ENCODE measurements at places on chromosomes 3 and 15.

DNA sequence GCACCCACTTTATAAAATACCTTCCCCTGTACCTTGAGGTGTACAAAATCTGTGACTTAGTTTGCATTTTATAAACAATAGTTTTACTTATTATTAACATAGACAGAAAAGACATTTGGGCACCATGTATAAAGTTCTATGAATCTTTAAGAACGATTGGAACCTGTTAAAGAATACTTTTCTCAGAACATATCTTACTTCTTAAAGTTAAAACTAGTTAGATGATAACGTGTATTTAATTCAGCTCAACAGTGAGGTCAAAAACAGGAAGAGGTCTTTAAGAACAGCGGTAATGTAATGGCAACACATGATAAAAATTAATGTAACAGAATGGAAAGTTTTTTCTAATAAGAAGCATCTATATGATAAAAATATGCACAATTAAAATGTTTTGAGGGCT is 25.0 kb downstream of the CPOX start:
- no peak for DNase-seq

DNA sequence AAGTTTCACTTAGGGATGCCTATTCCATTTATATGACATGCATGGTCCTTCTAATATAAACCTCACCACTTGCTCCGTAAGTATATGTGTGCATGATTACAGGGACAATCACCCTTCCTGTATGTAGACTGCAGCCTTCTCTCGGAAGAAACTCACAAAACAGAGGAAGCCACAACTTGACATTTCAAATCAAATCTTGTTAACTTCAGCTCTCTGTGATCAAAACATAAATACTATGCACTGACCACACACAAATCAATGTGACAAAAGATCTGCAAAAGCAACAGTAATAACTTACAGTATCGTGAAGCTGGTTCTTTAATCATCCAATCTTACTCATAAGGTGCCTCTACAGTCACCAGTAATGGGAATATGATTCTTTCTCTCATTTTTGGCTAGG is 50.2 kb downstream of the FHIT start:
- DNase-seq, result no peak

- no peak for DNase-seq
These were observed 84.6 kb downstream of the MAGI1 start for GRCh38 chr3:65953881-65954733.

DNA sequence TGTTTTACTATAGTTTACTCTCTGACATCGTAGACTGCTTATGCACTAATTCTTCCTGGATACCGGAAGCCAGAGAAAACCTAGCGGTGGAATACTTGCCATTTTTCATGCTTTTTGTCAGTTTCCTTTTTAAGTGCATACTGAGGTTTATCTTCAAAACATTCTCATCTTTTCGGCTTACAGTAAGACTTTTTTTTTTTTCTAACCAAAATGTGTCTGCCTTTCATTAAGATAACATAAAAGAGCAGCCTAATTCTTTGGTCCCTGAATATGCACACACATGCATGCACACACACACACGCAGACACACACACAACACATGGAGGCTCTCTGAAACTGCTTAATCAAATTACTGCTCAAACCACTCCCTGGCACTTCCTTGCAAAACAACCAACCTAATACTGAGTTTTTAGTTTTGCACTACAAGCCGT is 1.3 kb downstream of the ZNF445 start:
- peak; percentile 33 for DNase-seq

- DNase-seq, result no peak
These were observed 5.7 kb downstream of the KLHL40 start for GRCh38 chr3:42690766-42691680.

- no peak for DNase-seq
These were observed 28.4 kb upstream of the ST3GAL6 start for GRCh38 chr3:98734735-98735134.

GRCh38 chr3:78455166-78455565 is 1312.6 kb downstream of the ROBO1 start:
- DNase-seq, result no peak

DNA sequence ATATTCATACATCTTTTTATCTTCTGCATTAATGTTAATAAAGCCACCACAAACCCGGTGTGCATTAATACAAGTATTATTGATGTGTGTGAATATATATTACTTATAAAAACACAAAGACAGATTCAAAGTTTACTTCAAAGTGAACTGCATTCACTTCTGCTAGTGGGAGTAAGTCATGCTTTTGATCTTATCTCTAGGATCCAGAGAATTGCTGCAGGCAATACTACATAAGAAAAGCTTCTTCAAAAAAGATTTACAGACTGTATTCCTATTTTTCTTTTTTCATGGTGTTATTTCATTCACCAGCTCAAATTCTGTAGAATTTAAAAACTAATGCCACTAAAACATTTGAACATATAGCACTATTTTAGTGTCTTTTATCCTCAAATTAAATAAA is 87.5 kb upstream of the CBLB start:
- no peak for DNase-seq

DNA sequence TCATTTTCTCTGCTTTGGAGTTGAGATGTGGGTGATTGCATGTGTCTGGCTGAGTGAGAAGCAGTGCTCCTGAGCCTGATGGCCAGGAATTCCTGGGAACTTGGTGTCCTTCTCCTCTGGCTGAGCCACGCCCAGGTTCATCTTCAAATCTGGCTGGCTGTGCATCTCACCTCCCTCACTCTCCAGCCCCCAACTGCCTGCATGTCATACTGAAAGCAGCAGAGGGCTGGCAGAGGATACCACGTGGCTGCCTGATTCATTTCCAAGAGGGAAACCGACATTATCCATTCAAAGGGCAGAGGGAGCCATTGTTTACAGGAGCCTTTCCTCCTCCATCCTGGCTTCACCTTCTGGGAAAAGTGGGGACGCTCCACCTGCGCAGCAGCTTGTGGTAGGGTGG is 57.4 kb downstream of the ABHD5 start:
- no peak for DNase-seq

DNA sequence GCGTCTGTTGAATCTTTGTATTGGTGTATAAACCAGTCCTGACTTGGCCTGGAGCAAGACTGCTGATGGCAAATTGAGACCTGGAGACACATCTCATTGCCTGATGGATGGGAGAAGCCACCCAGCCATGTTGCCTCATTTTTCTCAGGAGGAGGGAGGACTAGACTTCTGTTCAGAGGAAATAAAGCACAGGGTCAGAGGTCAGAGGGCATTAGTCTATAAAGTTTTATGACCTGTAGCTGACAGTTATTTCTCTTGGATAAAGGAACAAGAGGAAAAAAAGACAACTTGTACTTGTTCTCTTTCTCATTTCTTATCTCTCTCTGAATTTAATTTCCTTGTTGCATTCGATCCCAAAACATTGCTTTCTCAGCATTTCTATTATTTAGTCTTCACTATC is 775.9 kb downstream of the SQOR start:
- DNase-seq, result no peak

GRCh38 chr3:188729422-188729821 is 442.3 kb upstream of the TPRG1 start:
- no peak for DNase-seq

DNA sequence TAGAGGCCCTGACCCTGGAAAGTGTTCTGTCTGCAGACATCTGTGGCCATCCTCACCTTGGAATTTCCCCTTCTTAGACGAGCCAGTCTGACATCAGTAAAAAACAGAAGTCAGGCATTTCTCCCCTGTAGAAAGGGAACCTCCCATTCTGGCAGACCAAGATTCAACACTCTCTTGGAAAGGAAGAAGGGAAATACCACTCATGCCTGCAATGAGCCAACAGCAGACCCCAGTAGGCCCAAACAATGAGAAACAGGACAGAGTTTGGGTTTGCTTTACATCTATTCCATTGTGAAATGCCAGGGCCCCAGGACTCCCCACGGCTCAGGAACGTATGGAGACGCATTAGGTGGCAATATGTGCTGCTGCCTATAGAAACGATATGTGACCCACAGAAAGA is 264.0 kb upstream of the NSMCE3 start:
- DNase-seq, result no peak

Data from AG08396 (cell line).